Renal pelvis (tissue), 12 donors: ENCODE measurements at places on chromosomes 7 and 10. TPM values are rescaled to one million over a fixed set of nuclear protein-coding genes. Genes with fewer than 3 reads are reported as not detected.

The SPRN gene
- polyA plus RNA-seq, result 6.1 TPM

The LIPF gene
- polyA plus RNA-seq, result not detected

The AUTS2 gene
- polyA plus RNA-seq, result 114 TPM

The SLC26A4 gene
- polyA plus RNA-seq, result 2.8 TPM

The SMKR1 gene
- polyA plus RNA-seq, result 3.2 TPM

The BLVRA gene
- 50.6 TPM for polyA plus RNA-seq

The CYP3A4 gene
- 0.49 TPM for polyA plus RNA-seq

The HGF gene
- 2.4 TPM for polyA plus RNA-seq

The EN2 gene
- polyA plus RNA-seq, result 0.17 TPM

The OGA gene
- polyA plus RNA-seq, result 214 TPM

The GPER1 gene
- polyA plus RNA-seq, result 6.5 TPM

The BMPR1A gene
- polyA plus RNA-seq, result 67.1 TPM

The VAX1 gene
- polyA plus RNA-seq, result not detected

The SPDYE5 gene
- 7.7 TPM for polyA plus RNA-seq

The NUTM2A gene
- 5.3 TPM for polyA plus RNA-seq

The OR13A1 gene
- not detected for polyA plus RNA-seq

The IFIT2 gene
- 8.1 TPM for polyA plus RNA-seq

The PAPOLB gene
- 0.09 TPM for polyA plus RNA-seq

The HSPA12A gene
- polyA plus RNA-seq, result 32.7 TPM

The CYP3A7 gene
- polyA plus RNA-seq, result 0.53 TPM

The ACSL5 gene
- 5.5 TPM for polyA plus RNA-seq

The GBX1 gene
- 0.28 TPM for polyA plus RNA-seq

The IFIT1 gene
- 13.1 TPM for polyA plus RNA-seq

The ABCF2 gene
- 28.9 TPM for polyA plus RNA-seq

The RADIL gene
- 2.2 TPM for polyA plus RNA-seq

The UTF1 gene
- polyA plus RNA-seq, result 0.19 TPM

The ZNF727 gene
- 0.62 TPM for polyA plus RNA-seq

The ODAD2 gene
- polyA plus RNA-seq, result 1.8 TPM

The SLC16A9 gene
- polyA plus RNA-seq, result 30.5 TPM

The POLR2J gene
- 38.6 TPM for polyA plus RNA-seq

The LBX1 gene
- polyA plus RNA-seq, result 0.07 TPM

The CRCP gene
- polyA plus RNA-seq, result 25.3 TPM

The OR2A42 gene
- polyA plus RNA-seq, result 2.5 TPM

The IGFBP3 gene
- 83.7 TPM for polyA plus RNA-seq

The NRAP gene
- 0.03 TPM for polyA plus RNA-seq

The GPR37 gene
- 1.1 TPM for polyA plus RNA-seq

The ABCC2 gene
- polyA plus RNA-seq, result 9.2 TPM

The CH25H gene
- polyA plus RNA-seq, result 0.13 TPM
